ENCODE measurements at places on chromosomes 5 and 9. TPM values are rescaled to one million over a fixed set of nuclear protein-coding genes. Genes with fewer than 3 reads are reported as not detected.

The FAM81B gene
- total RNA-seq, result 0.94 TPM

The NR2F1 gene
- not detected for total RNA-seq

The CTNND2 gene
- total RNA-seq, result not detected

The TTC39B gene
- total RNA-seq, result 42.7 TPM

The SPOCK1 gene
- total RNA-seq, result 0.27 TPM

The EGFLAM gene
- total RNA-seq, result not detected

The DPYSL3 gene
- total RNA-seq, result 1.1 TPM

The TMEM267 gene
- total RNA-seq, result 11.5 TPM

The ARL10 gene
- 4.8 TPM for total RNA-seq

The GRAMD2B gene
- 16.8 TPM for total RNA-seq

The GAS1 gene
- total RNA-seq, result 0.12 TPM

The LVRN gene
- not detected for total RNA-seq

The ADAMTSL2 gene
- not detected for total RNA-seq

The KYAT1 gene
- total RNA-seq, result 8.2 TPM

The CANX gene
- total RNA-seq, result 180 TPM

The AFAP1L1 gene
- not detected for total RNA-seq

The ABLIM3 gene
- 1.8 TPM for total RNA-seq

The PCDHB15 gene
- total RNA-seq, result not detected

The AIF1L gene
- 0.12 TPM for total RNA-seq

The SHOC1 gene
- not detected for total RNA-seq

The PTPRD gene
- total RNA-seq, result 0.47 TPM

The POU5F2 gene
- 4.2 TPM for total RNA-seq

The TAF11L10 gene
- total RNA-seq, result not detected

The MSX2 gene
- 0.79 TPM for total RNA-seq

The GFRA3 gene
- total RNA-seq, result not detected

The TMEM38B gene
- 10.6 TPM for total RNA-seq

The TLX3 gene
- not detected for total RNA-seq

The TRIM7 gene
- total RNA-seq, result 0.72 TPM

The KCNV2 gene
- not detected for total RNA-seq

The PRLR gene
- total RNA-seq, result not detected

The NR5A1 gene
- total RNA-seq, result not detected

The GLE1 gene
- 16.7 TPM for total RNA-seq

The WNK2 gene
- total RNA-seq, result 0.22 TPM

The BARHL1 gene
- not detected for total RNA-seq

The GARIN3 gene
- total RNA-seq, result not detected

Data from CD4-positive, CD25-positive, alpha-beta regulatory T cell (primary cell).